ENCODE measurements at places on chromosomes 12 and 14.

DNA sequence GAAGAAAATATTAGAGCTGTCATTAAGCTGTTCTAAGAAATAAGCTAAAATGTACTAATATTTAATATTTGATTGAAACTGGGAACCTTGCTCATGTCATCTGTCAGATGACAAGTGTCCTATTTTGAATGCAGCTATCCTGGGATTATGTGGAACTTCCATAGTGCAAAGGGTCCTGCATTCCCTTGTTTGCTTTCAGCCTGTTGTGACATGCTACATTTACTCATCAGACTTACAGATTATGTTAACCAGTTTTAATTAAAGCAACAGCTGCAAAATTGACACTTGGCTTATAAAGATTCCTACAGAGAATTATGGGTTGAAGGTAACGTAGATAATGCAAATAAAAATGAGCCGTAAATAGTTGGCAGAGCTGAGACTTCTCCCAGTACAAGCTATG, 458.4 kb upstream of the RGS6 start:
- no peak for DNase-seq

GRCh38 chr12:57475271-57476161, 4.2 kb downstream of the ARHGAP9 start:
- no peak for DNase-seq

DNA sequence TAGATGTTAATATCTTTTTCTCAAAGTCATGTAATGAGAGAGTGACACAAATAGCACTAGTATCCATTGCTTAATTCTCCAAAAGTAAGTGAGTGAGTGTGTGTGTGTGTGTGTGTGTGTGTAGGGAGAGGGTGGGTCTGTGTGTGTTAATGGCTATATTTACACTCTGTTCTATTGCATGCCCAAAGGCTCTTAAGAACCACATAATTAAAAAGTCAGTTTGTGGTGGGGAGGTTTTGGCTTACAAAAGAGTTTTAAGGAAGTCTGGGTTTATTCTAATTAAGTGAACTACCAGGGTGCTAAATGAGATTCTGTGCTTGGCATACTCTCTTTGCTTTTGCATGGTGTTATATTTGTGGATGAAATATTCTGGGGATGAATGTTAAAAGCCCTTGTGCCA, 1897.6 kb upstream of the FLRT2 start:
- no peak for DNase-seq

- DNase-seq, result peak; percentile 10
Observed at GRCh38 chr12:76143343-76144244, 59.1 kb upstream of the NAP1L1 start.

- no peak for DNase-seq
Observed at GRCh38 chr12:50840809-50841487, 1.8 kb upstream of the TMPRSS12 start.
